ENCODE measurements at places on chromosomes 1 and 21.

DNA sequence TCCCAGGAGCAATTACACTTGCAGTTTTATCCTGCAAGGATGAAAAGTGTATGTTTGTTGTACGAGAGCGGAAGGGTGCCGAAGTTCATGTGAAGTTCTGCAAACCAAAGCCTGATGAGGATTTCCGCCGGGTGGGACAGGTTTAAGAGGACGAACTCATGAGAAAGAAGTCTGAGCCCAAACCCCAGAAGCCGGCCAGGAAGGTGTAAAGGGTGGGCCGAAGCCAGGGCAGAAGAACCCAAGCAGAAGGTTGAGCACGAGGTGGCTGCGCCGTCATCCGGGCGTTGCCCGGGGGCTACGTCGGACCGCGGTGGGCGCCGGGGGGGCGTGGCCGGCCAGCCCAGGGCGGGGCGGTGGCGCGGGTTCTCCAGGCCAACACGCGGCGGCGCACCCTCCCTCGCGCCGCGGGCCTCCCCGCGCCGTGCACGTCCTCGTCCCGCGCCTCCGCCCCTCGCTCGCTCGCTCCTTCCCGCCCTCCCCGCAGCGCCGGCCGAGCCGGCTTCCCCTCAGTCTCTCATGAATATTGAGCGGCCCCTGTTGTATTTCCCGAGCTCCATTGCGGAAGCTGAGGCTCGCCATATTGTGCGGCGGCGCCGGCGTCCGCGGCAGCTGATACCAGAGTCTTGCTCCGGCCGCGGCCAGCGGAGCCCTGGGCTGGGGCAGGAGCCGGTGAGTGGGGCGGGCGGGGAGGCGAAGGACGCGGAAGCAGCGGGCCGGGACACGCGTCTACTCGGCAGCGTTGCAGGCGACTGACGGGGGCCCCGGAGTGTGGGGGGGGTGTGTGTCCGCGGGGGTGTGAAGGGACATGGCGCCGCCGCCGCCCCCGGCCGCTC, at the start of gene RNF2:
Gene RNF2, plus strand, starts transcription at position 578 of the 833 bp plus-strand sequence. CDS start 41,996 bp downstream, outside the sequence.
- no peaks in the 10 kb centered on the region for H3K4me1 ChIP-seq
- H3K27me3 ChIP-seq, result peaks cover 4% of the 10 kb centered on the region
- peak; percentile 37 for DNase-seq
- peak within 1 kb of the TSS; percentile 78 for H3K4me3 ChIP-seq

DNA sequence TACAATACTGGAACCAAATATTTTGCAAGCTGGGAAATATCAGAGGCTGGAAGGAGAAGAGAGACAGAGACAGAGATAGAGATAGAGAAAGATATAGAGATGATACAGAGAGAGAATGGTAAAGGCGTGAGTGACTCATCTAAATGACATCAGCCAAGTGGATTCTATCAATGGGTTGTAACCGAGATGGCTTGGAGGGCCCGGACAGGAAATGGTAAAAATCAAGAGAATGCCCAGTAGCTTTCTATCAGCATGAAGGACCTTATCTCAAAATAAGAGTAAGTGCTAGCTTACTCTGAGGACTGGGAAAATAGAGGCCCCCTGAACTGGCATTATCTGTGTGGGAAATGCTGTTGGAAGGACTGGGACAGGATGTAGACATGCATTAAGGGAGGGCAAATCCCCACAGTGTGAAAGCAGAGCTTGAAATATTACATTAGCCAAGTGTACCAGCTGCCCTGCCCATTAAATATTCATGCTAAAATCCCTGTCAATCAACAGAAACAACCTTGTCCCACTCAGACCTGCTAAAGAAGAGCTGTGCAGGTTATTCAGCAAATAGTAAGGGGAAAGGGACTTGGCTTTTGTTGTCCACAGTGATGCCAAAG, 76.6 kb upstream of the ZNF644 start:
- no peak overlapping the region for H3K4me3 ChIP-seq
- peaks cover 5% of the 10 kb centered on the region for H3K4me1 ChIP-seq
- DNase-seq, result no peak
- no peak overlapping the region for H3K27ac ChIP-seq
- no peaks in the 10 kb centered on the region for H3K27me3 ChIP-seq

DNA sequence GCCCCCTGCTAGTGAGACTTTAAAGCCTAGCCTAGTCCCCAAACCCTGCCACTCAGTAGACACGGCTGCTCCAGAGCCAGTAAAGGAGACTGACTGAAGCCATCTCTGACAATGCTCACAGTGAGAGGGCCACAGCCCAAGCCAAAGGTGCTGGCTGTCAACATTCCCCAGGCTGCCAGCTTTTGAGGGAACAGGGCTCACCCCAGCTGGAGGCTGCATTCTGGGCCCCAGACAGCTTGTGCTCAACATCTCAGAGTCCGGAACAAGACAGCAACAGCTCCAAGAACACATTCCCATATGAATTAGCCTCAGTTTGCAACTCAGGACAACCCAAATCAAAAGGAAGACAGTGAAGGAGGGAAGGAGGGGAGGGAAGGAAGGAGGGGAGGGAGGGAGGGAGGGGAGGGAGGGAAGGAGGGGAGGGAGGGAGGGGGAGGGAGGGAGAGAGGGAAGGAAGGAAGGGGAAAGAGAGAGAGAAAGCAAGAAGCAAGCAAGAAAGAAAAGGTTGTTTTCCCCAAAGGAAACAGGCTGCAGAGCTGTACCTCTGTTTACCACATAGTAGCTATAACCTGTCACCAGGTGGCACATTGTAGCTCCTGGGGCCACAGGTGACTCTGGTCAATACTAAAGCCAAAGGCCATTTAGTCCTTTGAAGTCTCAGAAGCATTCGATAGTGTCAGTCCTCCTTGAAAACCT, 5.4 kb downstream of the ARTN start:
- H3K36me3 ChIP-seq, result no peaks in the 10 kb centered on the region
- no peak for DNase-seq
- no peaks in the 10 kb centered on the region for H3K27me3 ChIP-seq
- H3K4me1 ChIP-seq, result peaks cover 10% of the 10 kb centered on the region

- DNase-seq, result no peak
- no peak overlapping the region for H3K4me3 ChIP-seq
- H3K27ac ChIP-seq, result no peak overlapping the region
- H3K4me1 ChIP-seq, result no peaks in the 10 kb centered on the region
Measured at GRCh38 chr1:113101588-113101987, 28.6 kb downstream of the LRIG2 start.

GRCh38 chr1:108584428-108584856, 24.5 kb downstream of the EEIG2 start:
- H3K27me3 ChIP-seq, result no peaks in the 10 kb centered on the region
- H3K27ac ChIP-seq, result no peak overlapping the region
- H3K4me1 ChIP-seq, result no peaks in the 10 kb centered on the region
- no peak overlapping the region for H3K4me3 ChIP-seq
- no peaks in the 10 kb centered on the region for H3K36me3 ChIP-seq

- H3K36me3 ChIP-seq, result peaks cover 10% of the 10 kb centered on the region
- no peaks in the 10 kb centered on the region for H3K4me1 ChIP-seq
- no peak overlapping the region for H3K27ac ChIP-seq
- no peak for DNase-seq
- no peaks in the 10 kb centered on the region for H3K27me3 ChIP-seq
Measured at GRCh38 chr1:206606867-206607266, 5.4 kb downstream of the EIF2D start.
